Left colon (tissue), 2 donors: ENCODE measurements at places on chromosomes 2 and 18. TPM values are rescaled to one million over a fixed set of nuclear protein-coding genes. Genes with fewer than 3 reads are reported as not detected.

DNA sequence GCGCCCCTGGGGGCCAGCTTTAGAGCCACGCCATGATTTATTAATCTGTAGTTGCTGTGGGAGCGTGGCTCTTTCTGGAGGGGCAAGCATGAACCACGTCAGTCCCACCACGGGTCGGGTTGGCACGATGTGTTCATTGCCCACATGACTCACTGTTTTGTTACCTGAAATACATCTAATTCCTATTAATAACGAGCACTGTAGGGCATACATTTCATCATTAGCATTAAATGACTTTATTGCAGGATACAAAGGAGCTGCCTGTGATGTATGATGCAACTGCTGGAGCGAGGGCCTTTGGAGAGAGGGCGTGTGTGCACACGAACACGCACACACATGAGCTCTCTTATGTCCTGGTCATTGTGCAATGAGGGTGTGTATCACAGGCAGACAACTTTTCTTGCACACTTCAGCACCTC, 127.0 kb downstream of the INHBB start:
- no peak for DNase-seq

GRCh38 chr2:169705927-169706326, 11.7 kb downstream of the PHOSPHO2 start:
- DNase-seq, result no peak

DNA sequence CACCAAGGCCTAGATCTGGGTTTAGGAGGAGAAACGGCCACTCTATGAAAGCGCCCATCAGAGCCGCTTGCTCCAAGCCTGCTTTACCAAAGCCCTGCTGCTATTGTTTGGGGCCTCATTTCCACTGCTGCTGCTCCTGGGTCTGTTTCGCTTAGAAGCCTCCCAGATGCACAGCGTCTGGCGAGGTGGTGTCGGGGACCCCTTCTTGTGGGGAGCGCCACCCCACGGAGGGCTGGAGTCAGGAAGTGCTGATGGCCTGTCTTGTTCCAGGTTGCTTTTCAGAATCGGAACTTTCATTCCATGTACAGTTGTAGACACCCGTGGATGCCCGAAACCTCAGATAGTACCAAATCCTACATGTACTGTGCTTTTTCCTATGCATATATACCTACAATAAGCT, 204.9 kb upstream of the TWIST2 start:
- DNase-seq, result no peak

DNA sequence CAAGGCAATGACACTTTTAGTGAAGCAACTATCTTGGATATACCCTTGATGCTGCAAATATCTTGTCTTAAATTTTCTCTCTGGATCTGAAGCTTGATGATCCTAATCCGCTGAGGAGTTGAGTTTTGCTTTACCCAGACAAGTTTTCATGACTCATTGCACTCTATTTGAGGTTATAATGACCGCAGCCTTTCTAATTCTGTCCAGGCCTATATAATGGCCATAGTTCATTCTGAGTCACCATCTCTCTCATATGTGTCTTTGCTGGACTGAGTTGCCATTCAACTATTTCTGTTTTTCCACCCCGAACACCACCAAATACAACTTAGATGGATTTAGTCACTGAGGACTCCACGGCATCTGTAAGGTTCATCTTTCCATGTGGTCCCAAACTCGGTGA, 802.1 kb upstream of the FAM98A start:
- DNase-seq, result no peak

GRCh38 chr2:15913146-15913545, 27.2 kb upstream of the MYCN start:
- DNase-seq, result no peak

Gene MPHOSPH10
- 18.8 TPM for total RNA-seq

Gene PTPRM
- total RNA-seq, result 12.3 TPM
